ENCODE measurements at places on chromosomes 3 and 15. TPM values are rescaled to one million over a fixed set of nuclear protein-coding genes. Genes with fewer than 3 reads are reported as not detected.

SPATA12 gene
- total RNA-seq = 0.47 TPM

FEZF2 gene
- total RNA-seq = not detected

HDAC11 gene
- 8.3 TPM for total RNA-seq

HHLA2 gene
- 0.13 TPM for total RNA-seq

TPRG1 gene
- 0.21 TPM for total RNA-seq

TBC1D23 gene
- total RNA-seq = 14.3 TPM

PRKAR2A gene
- total RNA-seq = 17.4 TPM

OR4F15 gene
- not detected for total RNA-seq
